ENCODE measurements at places on chromosomes 4 and X.

DNA sequence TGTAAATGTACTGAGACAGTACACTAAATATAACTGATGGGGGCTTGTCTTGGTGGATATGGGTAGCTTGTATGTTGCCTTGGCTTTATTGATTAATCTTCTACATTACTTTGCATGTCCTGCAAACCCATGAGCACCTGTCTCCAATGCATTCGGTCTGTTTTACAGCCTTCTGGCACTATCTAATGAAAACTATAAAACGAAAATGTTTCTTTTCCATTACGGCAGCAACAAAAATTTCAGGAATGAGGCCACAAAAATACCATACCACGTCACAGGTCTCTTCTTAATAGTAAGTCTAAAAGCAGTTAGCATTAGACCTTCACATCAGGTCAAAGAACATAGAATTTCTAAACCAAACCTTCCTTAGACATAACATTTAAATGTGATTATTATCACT is 49.8 kb downstream of the EDNRA start:
- no peak for DNase-seq

DNA sequence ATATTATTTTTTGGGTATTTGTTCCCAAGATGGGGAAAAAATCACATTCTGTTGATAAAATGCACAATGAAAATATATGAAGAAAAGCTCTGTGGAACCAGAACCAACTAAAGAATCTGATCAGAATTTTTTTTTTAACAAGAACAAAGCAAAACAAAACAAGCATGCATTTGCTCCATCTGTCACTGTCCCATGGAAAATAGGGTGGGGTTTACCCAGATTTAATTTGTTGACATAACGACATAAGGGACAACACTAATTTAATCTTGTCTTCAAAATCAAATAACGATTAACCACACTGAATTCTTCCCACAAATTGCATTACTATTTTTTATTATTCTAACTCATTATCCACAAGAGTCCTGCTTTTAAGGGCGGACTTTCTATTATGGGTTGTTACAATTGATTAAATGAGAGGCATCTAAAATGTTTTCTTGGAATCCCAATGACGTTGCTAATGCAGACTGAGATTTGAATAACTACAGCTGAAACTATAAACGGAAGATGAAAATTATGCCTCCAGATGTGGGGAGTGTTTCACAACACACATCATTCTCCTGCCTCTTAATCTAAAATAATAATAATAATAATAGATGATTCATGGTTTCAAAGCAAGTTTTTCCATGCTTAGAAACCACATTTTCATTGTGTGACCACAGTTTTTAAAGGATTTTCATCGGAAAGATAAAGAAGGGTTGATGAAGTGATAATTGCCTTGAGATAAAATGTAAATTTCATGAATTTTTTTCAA is 307.0 kb upstream of the CPEB2 start:
- no peak for DNase-seq

DNA sequence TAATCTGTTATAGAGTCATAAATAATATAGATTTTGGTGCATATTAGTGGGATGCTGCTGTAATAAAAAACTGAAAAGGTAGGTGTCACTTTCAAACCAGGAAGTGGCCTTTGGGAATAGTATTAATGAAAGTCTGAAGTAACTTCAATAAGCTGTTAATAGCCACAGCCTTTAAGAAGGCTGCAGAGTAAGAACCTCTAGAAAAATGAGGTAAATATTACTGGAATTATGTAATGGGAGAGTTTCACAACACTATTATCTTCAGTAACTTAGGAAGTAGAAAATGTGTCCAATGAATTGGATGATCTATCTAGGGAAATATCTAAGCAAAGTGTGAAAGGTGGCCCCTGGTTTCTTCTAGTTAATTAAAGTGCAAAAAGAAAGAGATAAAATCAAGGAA is 104.7 kb downstream of the NCAPG start:
- DNase-seq, result no peak

DNA sequence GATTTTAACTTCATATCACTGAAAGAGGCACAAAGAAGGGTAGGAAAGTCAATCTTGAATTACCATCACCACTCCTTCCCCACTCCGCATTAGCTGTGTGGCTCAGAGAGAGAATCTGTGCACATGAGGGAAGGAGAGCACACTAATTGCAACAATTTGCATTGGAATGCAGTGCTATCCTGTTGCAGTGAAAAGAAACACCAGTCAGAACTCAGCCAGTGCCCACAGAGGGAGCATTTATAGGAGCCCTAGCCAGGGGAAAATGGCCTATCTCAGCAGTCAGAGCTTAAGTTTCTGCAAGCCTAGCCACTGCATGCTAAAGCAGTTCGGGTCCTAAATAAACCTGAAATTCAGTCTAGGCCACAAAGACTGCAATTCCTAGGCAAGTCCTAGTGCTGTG is 159.4 kb upstream of the AR start:
- DNase-seq, result no peak
